ENCODE measurements at places on chromosomes 4 and X. TPM values are rescaled to one million over a fixed set of nuclear protein-coding genes. Genes with fewer than 3 reads are reported as not detected.
A peak's percentile ranks its signal among the peaks of the same experiment; 100 is the strongest.

Gene TCEAL6
- 0.38 TPM for total RNA-seq

GRCh38 chrX:13836575-13836974 is 19.7 kb upstream of the GPM6B start:
- peak; percentile 55 for ATAC-seq

- ATAC-seq: no peak
These were observed 5.4 kb upstream of the BBS7 start for GRCh38 chr4:121875652-121876051.

DNA sequence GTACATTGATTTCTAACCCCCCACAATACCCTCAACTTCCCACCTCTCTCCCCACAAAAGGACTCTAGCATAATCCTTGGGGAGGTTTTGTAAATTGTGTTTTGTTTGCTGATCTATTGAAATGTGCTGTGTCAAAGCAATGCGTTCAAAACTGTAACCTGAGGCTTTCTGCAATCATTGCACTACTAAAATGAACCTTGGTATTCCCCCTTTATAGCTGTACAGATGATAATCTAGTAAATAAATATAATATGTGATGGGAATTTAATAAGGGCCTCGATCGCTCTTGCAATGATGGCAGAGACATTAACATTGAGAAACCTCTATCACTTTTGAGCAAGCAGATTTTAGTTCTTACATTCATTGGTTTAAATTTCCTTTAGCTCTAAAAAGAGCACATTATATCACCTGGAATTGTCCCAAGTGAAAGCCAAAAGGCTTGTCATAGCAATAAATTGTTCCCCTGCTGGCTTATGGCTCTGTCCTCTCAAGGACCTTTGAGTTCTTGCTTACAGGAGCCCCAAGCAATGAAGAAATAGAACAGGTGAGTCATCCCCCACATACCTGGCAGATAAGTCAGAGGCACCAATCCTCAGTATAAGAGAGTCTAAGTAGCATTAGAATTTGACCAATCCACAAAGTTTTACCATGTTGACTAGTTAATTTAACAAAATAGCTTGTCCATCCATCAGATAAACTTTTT is 18.4 kb upstream of the ACE2 start:
- no peak for ATAC-seq

Gene PPARGC1A
- 6.6 TPM for total RNA-seq

GRCh38 chr4:6826781-6827508 is 44.4 kb downstream of the KIAA0232 start:
- ATAC-seq: no peak

GRCh38 chrX:145393702-145394235 is 146.5 kb downstream of the SPANXN1 start:
- no peak for ATAC-seq

Gene ACOT9
- 10.0 TPM for total RNA-seq

DNA sequence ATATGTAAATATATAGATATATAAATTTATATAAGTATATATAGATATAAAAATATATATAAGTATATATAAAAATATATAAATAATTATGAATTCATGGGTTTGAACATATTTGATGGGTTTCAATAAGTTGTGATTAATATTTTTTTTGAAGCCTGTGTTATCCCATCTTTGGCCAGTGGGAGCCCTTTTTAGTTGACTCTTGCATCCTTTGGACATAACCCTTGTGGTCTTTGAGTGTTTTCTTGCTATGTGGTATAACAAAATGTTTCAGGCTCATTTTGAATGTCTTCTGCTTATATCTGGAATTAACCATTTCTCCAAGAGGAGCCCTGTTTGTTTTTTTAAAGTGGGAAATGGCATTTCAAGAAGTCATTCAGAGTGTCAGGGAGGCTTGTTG is 15.2 kb downstream of the SNX25 start:
- no peak for ATAC-seq

DNA sequence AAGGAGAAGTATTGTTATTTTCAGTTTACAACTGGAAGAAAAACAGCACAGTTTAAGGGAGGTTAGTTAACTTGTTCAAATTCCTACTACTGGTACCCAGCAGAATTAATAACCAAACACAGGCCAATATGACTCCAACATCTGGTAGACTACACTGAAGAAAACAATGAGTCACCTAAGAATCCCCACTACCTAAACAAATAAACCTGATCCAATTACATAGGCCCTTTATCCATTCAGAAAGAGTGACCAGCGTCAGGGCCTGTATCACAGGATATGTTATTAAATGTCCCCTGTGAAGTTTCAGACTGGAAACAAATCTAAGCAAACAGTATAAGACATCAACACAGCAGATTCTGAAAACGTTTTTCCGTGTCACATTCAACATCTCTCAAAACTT is 492.5 kb upstream of the INTU start:
- ATAC-seq: no peak

DNA sequence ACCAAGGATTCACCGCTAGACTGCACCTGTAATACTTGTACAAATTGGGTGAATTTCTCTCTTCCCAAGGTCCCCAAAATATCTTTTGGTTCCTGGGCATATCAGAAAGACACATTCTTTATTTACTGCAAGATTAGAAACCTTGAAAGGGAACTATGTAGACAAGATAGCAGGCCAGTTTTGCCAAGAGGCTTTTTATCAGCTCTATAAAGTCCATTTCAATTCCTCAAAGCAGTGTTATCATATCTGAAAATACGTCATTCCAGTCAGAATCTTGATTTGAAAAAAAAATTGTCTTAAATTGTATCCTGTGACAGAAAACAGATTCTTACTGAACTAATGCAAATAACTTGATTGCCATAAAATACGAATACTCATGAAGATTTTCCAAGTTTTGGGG is 37.0 kb upstream of the NSG1 start:
- ATAC-seq: no peak

Gene HSFX2
- total RNA-seq: 1.5 TPM

- peak; percentile 18 for ATAC-seq
These were observed 111.2 kb upstream of the GRXCR1 start for GRCh38 chr4:42781315-42781714.

- peak; percentile 18 for ATAC-seq
These were observed 1.8 kb upstream of the GABRQ start for GRCh38 chrX:152635941-152636340.

Gene CXCL1
- total RNA-seq: 0.18 TPM

DNA sequence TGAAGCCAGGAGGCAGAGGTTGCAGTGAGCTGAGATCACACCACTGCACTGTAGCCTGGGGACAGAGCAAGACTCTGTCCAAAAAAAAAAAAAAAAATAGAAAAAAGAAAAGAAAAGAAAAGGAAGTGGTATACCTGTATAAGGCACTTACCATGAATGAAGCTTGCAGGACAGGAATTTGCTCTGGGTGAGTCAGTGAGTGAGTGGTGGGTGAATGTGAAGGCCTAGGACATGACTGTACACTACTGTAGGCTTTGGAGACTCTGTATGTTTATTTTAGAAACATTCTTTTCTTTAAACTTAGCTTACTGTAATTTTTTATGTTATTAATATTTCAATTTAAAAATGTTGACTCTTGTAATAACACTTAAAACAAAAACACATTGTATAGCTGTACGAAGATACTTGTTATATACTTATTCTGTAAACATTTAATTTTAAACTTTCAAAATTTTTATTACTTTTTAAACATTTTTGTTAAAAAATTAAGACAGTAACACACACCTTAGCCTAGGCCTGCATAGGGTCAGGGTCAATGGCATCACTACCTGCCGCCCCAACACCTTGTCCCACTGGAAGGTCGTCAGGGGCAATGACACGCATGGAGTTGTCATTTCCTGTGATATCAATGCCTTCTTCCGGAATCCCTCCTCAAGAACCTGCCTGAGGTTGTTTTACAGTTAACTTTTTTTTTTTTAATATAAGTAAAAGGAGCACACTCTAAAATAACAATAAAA is 78.7 kb downstream of the CLNK start:
- ATAC-seq: no peak

Gene ODAPH
- 0.14 TPM for total RNA-seq

DNA sequence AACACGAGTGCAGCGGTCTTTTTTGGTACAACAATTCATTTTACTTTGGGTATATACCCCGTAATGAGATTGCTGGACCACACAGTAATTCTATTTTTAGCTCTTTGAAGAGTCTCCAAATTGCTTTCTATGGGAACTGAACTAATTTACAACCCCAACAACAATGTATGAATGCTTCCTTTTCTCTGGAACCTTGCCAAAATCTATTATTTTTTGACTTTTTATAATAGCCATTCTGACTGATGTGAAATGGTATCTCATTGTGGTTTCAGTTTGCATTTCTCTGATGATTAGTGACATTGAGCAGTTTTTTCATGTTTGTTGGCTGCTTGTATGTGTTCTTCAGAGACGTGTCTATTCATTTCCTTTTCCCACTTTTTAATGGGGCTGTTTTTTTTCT is 240.8 kb downstream of the STK32B start:
- ATAC-seq: no peak

GRCh38 chr4:48991357-48991756 is 5.3 kb downstream of the CWH43 start:
- no peak for ATAC-seq

Gene PFKFB1
- total RNA-seq: 0.32 TPM

Gene TCEAL5
- total RNA-seq: 0.87 TPM

Gene AMOT
- total RNA-seq: 26.0 TPM

Gene LEF1
- 2.3 TPM for total RNA-seq

DNA sequence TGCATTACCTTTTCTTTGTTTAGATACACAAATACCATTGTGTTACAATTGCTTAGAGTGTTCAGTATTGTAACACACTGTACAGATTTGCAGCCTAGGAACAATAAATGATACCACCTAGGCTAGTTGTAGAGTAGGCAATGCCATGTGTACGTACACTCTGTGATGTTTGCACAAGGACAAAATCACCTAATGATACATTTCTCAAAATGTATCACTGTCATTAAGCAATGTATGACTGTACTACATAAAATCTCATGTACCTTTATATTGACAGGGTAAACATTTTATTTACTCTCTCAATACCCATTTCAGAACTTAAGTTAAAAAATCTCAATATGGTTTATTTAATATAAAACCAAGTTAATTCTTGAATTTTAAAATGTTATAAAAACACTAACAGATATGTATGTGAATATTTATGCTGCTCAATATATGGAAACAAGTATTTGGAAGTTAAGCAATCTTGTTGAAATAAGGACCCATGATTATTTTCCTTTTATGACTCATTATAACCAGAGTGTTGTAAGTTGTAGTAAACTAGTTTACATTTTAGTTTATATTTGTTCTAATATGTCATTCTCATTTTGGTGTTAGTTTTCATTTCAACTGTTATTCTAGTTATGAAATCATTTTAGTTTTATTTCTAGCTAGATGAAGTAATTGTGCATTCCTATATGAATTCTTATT is 409.2 kb downstream of the TLL1 start:
- ATAC-seq: no peak

Gene BMP3
- 25.0 TPM for total RNA-seq

Gene TEX13C
- total RNA-seq: not detected

- ATAC-seq: no peak
These were observed 95.8 kb downstream of the NHSL2 start for GRCh38 chrX:72006461-72006860.

Gene ASB12
- 0.63 TPM for total RNA-seq

DNA sequence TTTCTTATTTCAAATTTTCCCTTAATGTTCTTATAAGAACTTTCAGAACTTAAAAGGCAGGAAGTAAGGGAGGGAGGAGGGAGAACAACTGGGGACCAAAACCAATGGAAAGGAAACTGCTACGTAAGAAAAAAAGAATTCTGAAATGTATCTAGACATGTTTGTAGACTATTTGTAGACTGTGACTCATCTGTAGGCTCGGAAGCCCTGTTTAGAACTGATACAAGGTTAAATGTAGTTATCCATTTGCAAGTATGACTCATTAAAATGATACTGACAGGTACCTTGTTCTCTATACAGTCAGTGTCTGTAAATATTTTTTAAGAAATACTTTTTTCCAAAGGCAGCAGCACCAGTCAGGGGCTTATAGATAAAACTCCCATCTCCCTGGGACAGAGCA is 202.0 kb downstream of the DHX15 start:
- no peak for ATAC-seq

Gene RNF175
- total RNA-seq: 0.32 TPM

Gene DAPP1
- total RNA-seq: not detected

GRCh38 chr4:65336465-65336864 is 333.8 kb downstream of the EPHA5 start:
- no peak for ATAC-seq

DNA sequence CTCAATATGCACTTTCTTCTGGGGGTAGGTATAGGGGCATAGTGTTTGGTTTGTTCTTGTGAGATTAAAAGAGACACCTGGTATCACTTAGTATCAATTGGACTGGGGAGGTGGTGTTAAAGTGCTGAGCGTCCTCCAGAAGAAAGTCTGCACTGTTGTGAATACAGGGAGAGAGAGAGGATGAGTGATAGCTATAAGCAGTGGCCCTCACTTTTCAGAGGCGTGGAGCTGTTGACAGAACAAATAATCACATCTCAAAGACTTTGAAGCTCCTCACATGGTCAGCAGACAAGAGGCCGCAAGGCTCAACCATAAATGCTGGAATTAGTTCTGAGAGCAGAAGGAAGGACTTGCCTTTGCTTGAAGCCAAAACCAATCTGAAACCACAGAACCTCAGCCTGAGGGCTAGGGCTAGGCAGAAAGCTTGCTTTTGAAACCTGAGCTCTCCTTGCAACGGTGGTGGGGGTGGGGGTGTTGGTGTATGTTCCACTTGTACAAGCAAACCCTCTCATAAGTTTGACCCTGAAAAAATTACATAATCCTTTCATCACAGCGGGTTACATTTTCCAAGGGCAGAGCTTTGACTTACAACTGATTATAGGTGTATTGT is 123.2 kb upstream of the SCML1 start:
- ATAC-seq: peak; percentile 79

- peak; percentile 87 for ATAC-seq
These were observed 516.0 kb downstream of the PCDH7 start for GRCh38 chr4:31236020-31236638.

- no peak for ATAC-seq
These were observed 80.4 kb upstream of the BCOR start for GRCh38 chrX:40177942-40178715.

GRCh38 chrX:31420302-31420701 is 348.5 kb upstream of the FTHL17 start:
- ATAC-seq: no peak
